ENCODE measurements at places on chromosomes 7 and 10. TPM values are rescaled to one million over a fixed set of nuclear protein-coding genes. Genes with fewer than 3 reads are reported as not detected.
A peak's percentile ranks its signal among the peaks of the same experiment; 100 is the strongest.

- DNase-seq, result peak; percentile 63
- peaks cover 46% of the 10 kb centered on the region for H3K4me1 ChIP-seq
- no peak overlapping the region for H3K4me3 ChIP-seq
- peak overlapping the region; percentile 71 for H3K27ac ChIP-seq
- no peaks in the 10 kb centered on the region for H3K27me3 ChIP-seq
- no peaks in the 10 kb centered on the region for H3K36me3 ChIP-seq
Observed at GRCh38 chr10:110859973-110860376, 11.8 kb upstream of the PDCD4 start.

- no peak for DNase-seq
- no peaks in the 10 kb centered on the region for H3K4me1 ChIP-seq
- no peaks in the 10 kb centered on the region for H3K36me3 ChIP-seq
- H3K4me3 ChIP-seq, result no peak overlapping the region
- no peaks in the 10 kb centered on the region for H3K27me3 ChIP-seq
Observed at GRCh38 chr7:91196058-91196457, 68.2 kb upstream of the FZD1 start.

DNA sequence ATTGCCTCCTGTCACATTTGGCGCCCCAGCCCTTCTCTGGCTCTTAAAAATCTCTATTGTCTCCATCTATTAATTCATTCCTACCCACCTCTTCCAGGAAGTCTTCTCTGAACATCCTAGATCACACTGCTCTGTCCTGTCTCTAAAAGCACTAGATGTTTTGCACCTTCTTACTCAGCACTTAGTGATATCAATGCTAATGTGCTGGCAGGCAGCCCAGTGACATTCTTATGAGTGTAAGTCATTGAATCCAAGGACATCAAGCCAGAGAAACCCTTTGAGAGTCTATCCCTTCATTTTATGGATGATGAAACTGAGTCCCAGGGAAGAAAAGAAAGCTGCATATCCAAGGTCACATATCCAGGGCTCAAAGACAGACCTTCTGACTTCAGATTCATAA lies 48.3 kb upstream of the PAX2 start:
- H3K36me3 ChIP-seq, result no peaks in the 10 kb centered on the region
- no peak for DNase-seq

PRF1 gene
- total RNA-seq, result 1.1 TPM

C10orf105 gene
- 1.3 TPM for total RNA-seq

ACSM6 gene
- not detected for total RNA-seq
